ENCODE measurements at places on chromosomes 5 and 9.

DNA sequence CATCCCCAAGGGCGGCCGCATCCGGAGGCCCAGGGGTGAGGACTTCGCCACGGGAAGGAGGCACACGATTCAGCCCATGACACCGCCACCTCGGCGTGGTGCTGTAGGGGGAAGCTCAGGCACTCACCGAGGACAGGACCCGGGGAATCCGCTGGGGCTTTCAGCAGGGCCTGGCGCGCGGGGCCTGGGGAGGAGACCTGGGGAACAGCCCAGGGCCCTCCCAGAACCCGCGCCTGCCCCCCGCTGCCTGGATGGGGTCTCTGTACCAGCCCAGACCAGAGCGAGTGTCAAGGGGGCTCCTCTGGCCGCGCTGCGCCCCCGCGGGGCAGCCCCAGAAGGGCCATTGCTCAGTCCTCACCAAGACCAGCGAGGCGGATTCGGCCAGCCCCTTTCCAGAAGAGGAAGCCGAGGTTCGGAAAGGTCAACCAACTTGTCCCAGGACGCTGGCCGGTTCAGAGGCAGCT lies 12.8 kb downstream of the COL23A1 start:
- DNase-seq = peak; percentile 6

DNA sequence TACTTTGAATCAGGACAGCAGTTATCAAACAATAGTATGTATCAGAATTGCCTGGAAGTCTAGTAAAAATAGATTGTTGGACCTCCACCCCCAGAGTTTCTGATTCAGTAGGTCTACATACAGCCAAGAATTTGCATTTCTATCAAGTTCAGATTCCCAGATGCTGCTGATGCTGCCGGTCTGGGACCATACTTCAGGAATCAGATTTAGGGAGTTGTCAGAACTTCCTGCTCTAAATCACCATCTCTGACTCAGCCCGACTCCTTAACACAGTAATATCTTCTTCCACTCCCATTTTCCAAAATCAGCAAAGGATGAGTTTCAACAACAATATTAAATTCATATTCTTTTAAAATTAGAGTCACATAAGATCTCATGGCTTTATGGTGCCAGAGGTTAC lies 227.2 kb upstream of the TMEM161B start:
- no peak for DNase-seq

DNA sequence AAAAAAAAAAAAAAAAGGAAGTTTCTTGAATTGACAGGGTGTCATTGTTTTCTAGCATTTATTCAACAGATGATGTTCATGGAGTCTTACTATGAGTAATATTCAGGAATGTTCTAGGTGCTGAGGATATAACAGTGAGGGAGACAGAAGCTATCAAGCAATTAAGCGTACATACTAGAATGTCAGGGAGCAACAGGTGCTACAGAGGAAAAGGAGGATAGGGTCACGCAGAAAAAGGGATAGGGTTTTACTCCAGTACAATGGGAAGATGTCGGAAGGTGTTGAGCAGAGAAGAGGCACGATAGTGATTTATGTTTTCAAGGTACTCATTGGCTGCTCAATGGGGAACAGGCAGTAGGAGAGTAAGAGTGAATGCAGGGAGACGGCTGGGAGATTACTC lies 6.6 kb upstream of the RASGRF2 start:
- no peak for DNase-seq

- no peak for DNase-seq
These were observed 6.5 kb downstream of the IL7R start for GRCh38 chr5:35863159-35863558.
